ENCODE measurements at places on chromosomes 12 and 14.

DNA sequence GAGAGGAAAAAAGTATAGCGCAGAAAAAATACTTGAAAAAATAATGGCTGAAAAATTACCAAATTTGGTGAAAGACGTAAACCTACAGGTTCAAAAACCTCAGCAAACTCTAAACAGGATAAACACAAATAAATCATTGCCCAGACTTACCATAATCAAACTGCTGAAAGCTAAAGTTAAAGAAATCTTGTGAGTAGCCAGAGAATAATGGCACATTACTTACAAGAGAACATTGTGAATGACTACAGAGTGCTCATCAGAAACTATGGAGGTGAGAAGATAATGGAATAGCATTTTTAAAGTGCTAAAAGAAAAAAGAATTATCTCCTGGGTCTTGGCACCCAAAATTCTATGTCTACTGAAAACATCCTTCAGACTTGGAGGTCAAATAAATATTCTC lies 36.0 kb downstream of the ATF1 start:
- DNase-seq: no peak

DNA sequence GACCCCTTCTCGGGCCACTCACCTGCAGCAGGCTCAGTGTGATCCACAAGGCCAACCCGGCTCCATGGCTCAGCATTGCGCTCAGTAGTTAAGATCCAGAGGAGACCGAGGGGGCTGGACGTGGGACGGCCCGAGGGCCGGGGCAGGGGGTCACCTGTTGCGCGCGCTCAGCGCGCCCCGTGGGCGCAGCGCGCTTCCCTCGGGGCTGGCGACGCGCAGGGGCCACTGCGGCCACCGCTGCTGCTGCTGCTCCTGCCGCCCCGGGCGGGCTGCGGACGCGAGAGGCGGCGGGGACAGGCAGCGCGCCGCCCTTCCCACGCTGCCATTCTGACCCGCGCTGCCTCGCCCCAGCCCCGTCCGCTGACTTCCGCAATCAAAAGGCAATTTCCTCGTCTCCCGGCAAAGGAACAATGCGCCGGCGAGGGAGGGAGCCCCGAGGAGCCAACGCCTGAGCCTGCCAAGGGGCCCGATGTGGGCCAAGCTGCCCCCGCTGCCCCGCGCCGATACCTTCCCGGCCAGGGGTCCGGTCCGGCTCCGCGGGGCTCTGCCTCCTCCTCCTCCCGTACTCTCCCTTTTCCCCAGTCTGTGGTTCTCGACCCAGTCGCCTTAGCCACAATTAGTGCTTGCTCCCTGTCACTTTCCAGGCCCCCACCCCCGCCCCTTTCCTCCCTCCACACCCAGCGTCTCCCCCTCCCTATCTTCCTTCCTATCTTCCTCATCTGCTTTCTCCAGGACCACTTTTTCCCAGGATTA lies 27.3 kb downstream of the PTPRB start:
- DNase-seq: peak; percentile 28

GRCh38 chr14:31969699-31970240 lies 107.3 kb upstream of the ARHGAP5 start:
- no peak for DNase-seq

GRCh38 chr12:104387190-104387589 lies 69.6 kb upstream of the CHST11 start:
- DNase-seq: no peak

DNA sequence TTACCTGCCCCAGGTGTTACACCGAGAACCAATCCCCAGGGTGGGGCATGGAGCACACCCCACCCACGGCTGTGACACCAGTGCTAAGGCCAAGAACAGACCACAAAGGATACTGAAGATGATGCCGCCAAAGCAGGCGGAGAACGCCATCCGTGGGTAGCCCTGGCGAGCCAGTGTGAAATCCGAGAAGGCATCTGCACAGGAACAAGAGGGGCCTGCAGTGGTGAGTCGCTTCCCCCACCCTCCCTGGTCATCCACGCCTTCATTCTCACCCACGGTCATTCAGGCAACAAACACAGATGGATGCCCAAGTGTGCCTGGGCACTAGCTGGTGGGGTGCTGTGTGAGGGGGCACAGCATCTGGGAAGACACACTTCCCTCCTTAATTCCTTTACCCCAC lies 28.5 kb downstream of the SLC8B1 start:
- no peak for DNase-seq

GRCh38 chr14:39841088-39841487 lies 408.9 kb upstream of the FBXO33 start:
- no peak for DNase-seq

GRCh38 chr14:104678346-104678745 lies 11.1 kb upstream of the INF2 start:
- no peak for DNase-seq

GRCh38 chr14:82621881-82622450 lies 1088.3 kb upstream of the SEL1L start:
- no peak for DNase-seq

GRCh38 chr14:70816525-70816924 lies 7.2 kb upstream of the MAP3K9 start:
- DNase-seq: no peak

DNA sequence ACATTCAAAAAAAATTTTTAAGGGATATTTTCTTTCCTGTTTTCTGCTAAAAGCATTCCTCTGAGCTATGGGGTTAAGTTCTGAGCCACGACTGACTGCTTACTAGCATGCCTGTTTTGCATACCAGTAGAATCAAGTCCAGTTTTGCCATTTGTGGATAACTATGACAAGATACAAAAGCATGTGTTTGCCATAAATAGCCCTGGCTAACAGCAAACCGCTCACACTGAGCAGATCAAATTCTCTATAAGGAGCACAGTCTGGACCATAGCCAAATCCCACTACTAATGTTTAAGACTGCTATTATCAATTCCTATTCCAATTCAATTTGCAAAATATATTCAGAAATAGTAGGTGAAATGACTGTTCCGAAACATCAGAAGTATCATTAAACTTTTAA lies 3.2 kb downstream of the CFL2 start:
- no peak for DNase-seq

- no peak for DNase-seq
Observed at GRCh38 chr14:70904373-70904772, 2.9 kb upstream of the PCNX1 start.

GRCh38 chr14:63642229-63642611 lies 549 bp upstream of the WDR89 start:
- peak; percentile 95 for DNase-seq

GRCh38 chr12:120652656-120653435 lies 12.4 kb downstream of the CABP1 start:
- DNase-seq: no peak

- DNase-seq: no peak
Observed at GRCh38 chr14:105193916-105194782, 13.0 kb upstream of the NUDT14 start.

GRCh38 chr12:51699219-51699618 lies 108.2 kb downstream of the SCN8A start:
- DNase-seq: no peak

DNA sequence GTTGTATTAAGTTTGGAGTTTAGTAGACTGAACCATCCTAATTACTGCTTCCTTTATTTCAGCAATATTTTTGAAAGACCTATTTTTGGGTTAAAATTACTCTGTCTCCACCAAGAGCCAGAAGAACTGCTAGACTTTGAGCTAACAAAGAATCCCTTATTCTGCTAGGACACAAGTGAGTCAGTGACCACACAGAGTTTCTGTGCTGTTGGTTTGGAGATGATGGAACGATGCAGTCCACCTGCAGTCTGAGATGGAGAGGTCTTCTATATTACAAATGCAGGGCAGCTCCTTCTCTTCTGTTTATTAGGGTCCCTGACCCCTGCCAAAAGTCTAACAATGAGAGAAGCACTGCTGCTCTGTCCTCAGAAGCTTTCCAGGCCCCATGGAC lies 6.7 kb upstream of the STXBP6 start:
- no peak for DNase-seq

GRCh38 chr12:14958361-14959125 lies 2.9 kb downstream of the ARHGDIB start:
- no peak for DNase-seq

- DNase-seq: no peak
Observed at GRCh38 chr14:61221906-61222305, 59.2 kb downstream of the TMEM30B start.

DNA sequence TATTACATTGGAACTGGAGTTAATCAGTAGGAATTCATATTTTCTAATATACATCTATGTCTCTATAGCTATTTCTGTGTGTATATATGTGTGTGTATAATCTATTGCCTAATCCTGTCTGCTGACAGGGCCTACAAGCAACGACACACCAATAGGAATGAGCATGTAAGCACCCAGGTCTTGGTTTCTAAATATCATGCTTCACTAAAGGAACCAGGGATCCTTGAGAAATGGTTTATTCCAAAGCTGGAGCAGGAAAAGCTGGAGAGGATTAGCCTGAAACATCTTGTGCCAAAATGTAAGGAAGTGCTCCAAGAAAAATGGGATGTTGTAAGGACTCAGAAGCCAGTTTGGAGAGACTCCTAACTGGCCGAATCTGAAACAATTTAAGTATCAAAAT lies 29.3 kb upstream of the LGALS3 start:
- DNase-seq: no peak

GRCh38 chr12:30927222-30927611 lies 669 bp downstream of the TSPAN11 start:
- no peak for DNase-seq

Measured in NCI-H460 (cell line).